Brain microvascular endothelial cell (primary cell): ENCODE measurements at places on chromosomes 12 and 14.

- no peak for DNase-seq
Measured at GRCh38 chr12:106757623-106758348, 16.7 kb upstream of the RIC8B start.

DNA sequence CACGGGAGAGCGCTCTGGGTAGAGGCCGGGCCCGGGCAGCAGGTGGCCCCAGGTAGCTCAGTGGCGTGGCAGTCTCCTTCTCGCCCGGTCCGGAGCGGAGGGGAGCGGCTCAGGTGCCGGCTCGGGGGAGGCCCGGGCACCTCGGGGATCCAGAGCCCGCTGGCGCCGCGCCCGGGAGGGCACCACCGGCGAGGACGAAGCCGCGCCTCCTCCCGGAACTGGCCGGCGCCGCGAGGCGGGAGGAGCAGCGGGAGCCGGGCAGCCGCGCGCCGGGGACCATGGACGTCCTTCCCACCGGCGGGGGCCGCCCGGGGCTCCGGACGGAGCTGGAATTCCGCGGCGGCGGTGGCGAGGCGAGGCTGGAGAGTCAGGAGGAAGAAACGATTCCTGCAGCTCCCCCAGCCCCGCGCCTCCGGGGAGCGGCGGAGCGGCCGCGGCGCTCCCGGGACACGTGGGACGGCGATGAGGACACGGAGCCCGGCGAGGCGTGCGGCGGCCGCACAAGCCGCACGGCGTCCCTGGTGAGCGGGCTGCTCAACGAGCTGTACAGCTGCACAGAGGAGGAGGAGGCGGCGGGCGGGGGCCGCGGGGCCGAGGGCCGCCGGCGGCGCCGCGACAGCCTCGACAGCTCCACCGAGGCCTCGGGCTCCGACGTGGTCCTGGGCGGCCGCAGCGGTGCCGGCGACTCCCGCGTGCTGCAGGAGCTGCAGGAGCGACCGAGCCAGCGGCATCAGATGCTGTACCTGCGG is 21.5 kb upstream of the GNS start:
- DNase-seq = no peak

- no peak for DNase-seq
Measured at GRCh38 chr12:118448341-118448740, 72.0 kb downstream of the SUDS3 start.

DNA sequence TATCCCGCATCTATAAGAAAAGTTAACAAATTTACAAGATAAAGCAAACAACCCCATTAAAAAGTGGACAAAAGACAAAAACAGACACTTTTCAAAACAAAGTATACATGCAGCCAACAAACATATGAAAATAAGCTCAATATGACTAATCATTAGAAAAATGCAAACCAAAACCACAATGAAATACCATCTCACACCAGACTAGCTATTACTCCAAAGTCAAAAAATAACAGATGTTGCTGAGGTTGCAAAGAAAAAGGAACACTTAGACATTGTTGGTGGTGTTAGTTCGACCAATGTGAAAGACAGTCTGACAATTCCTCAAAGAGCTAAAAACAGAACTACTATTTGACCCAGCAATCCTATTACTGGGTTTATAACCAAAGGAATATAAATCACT is 968.6 kb upstream of the USP15 start:
- peak; percentile 1 for DNase-seq

DNA sequence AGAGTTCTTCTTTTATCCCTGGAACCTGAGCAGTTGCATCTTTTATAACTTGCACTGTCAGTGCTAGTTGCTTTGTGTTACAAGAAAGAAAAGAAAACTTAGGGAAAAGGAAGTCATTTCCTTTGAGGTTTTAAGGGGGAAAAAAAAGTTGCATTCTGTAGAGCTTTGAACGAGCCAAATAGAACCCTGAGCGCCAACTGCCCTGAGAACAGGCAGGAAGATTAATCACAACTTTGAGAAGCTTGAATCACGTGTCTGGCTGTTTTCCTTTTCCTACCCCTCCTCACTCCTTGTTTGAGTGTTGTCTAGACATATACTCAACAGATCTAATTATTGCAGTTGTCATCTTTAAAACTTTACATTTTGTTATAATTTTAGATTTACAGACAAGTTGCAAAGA is 12.5 kb downstream of the PCNX1 start:
- DNase-seq = peak; percentile 48

GRCh38 chr14:51576879-51577278 is 74.8 kb upstream of the FRMD6 start:
- peak; percentile 60 for DNase-seq

DNA sequence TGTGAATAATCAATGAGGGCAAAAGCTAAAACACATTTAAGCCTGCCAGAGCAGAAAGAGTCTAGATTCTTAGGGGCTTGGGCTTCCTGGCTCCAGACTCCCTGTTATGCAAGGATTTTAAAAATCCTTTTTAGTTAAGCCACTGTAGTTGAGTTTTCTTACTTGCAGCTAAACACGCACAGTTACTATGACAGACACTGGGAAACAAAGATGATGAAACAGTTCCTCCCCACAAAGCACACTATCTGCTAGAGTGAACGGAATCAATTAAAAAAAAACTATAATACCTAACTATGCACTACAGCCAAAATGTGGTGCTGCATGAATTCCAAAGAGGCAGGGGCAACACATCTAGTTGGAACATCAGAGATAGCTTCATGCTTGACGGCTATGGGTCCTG is 28.2 kb downstream of the RPS6KA5 start:
- no peak for DNase-seq

- no peak for DNase-seq
Measured at GRCh38 chr14:31867570-31867969, 209.5 kb upstream of the ARHGAP5 start.

- no peak for DNase-seq
Measured at GRCh38 chr12:22048351-22049041, 2.5 kb downstream of the CMAS start.

DNA sequence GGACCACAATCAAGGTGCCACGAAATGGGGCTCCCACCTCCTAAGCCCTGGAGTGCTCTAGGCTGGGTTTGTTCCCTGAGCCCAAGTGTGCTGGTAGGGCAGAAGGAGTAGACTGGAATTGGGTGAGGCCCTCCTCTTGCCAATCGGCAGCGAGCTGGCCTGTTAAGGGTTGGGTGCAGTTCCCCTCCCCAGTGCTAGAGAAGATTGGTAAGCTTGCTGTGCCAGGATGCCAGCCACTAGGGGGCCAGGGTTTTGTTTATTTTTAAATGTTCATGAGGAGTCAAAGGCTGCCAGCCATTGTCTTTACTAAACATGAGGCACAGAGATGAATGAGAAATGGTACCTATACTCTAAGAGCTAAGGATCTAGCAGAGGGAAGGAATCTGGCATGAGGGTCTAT is 79.7 kb downstream of the SPTB start:
- DNase-seq = peak; percentile 42

- DNase-seq = no peak
Measured at GRCh38 chr14:104870368-104871144, 5.5 kb downstream of the CEP170B start.

DNA sequence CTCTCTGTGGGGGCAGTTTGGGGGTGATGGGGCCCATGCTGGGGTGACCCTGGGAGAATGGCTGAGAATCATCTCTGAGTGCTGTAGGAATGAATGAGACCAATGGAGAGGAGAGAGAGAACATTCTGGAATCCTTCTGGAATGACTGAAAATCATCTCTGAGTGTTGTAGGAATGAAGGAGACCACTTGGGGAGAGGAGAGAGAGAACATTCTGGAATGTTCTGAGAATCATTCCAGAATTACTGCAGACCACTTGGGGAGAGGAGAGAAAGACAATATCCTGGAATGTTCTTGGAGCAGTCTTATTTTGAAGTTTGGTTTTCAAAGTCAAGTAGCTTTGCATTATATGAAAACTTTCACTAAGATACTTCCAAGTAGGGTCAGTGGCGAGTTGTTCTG is 64.3 kb downstream of the ZNF664 start:
- DNase-seq = no peak

GRCh38 chr14:76277586-76278130 is 98.3 kb upstream of the ESRRB start:
- DNase-seq = no peak

GRCh38 chr12:41585784-41586183 is 397.7 kb downstream of the PDZRN4 start:
- DNase-seq = no peak

DNA sequence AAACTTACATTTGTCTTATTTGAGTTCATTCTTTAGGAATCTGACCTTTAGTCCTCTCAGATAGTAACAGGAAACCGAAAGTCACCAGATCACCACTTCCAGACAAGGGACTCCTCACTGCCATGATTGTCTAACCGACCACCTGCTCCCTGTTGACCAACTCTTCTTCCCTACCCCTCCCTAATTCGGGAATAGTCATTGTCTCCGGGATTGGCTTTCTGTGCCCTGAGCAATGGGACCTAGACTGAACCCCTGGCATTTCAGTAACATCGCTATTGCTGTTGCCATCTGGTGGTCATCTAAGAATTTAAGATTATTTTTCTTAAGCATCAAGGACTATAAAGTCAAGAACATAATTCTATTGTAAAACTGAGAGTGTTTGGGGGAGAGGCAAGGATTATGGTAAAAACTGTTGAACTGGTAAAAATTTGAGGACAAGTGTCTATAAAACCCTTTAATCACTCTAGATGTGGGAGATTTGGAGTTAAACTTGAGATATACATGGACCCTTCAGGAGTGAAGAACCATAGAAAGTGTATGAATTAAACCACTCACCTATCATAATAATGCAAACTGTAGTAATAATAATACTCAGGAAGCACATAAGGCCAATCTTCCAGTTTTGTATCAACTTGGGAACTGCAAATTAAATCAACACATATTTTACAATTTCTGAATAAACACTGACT is 6.3 kb downstream of the CLEC2A start:
- peak; percentile 11 for DNase-seq

DNA sequence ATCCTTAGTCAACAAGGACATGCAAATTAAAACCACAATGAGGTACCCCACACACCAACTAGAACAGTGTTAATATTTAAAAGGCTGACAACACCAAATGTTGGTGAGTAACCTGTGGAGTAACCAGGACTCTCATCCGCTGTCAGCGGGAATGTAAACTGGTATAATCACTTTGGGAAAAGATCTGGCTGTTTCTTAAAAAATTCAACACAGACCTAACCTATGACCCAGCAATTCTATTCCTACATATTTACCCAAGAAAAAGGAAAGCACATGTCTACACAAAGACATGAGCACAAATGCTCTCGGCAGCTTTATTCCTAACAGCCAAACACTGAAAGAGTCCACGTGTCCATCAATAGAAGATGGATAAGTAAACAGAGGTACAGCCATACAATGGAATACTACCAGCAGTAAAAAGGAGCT is 26.6 kb downstream of the NRDE2 start:
- DNase-seq = no peak

DNA sequence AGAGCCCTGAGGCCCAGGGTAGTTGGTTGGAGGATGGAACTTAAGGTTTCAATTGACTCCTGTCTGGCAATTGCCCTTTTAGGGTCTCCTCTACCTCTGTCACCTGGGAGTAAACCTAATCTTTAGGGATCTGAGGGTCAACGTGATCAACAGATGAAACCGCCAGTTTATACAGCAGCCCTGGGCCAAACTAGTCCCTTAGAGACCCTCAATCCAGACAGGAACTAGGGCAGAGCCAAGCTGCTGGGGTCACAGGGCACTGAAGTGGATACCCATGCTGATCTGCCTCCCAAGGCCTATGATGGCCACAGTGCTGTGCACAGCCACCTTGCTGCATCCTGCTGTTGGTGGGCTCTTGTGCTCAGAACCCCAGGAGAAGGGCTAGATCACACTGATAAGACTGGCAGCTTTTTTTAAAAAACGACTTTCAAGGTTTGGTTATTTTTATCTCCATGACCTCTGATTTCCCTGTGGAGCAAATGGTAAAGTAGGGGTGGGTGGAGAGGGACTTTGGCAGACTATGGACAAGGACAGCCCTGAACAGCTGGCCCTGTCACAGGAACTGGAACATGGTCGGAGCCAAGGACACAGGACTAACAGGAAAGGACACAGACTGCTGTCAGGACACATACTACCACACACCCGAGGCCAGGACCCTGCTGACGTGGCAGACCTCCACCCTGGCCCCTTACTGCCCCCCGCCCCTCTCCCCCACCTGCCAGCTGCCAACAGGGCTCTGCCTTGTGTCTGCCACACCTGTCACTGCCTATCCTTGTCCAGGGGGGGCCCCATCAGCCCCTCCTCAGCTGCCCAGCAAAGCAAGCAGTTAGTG is 474 bp downstream of the FITM1 start:
- no peak for DNase-seq

GRCh38 chr12:5114436-5114835 is 70.8 kb downstream of the KCNA5 start:
- DNase-seq = no peak

GRCh38 chr14:65631040-65631439 is 218.5 kb downstream of the FUT8 start:
- no peak for DNase-seq

DNA sequence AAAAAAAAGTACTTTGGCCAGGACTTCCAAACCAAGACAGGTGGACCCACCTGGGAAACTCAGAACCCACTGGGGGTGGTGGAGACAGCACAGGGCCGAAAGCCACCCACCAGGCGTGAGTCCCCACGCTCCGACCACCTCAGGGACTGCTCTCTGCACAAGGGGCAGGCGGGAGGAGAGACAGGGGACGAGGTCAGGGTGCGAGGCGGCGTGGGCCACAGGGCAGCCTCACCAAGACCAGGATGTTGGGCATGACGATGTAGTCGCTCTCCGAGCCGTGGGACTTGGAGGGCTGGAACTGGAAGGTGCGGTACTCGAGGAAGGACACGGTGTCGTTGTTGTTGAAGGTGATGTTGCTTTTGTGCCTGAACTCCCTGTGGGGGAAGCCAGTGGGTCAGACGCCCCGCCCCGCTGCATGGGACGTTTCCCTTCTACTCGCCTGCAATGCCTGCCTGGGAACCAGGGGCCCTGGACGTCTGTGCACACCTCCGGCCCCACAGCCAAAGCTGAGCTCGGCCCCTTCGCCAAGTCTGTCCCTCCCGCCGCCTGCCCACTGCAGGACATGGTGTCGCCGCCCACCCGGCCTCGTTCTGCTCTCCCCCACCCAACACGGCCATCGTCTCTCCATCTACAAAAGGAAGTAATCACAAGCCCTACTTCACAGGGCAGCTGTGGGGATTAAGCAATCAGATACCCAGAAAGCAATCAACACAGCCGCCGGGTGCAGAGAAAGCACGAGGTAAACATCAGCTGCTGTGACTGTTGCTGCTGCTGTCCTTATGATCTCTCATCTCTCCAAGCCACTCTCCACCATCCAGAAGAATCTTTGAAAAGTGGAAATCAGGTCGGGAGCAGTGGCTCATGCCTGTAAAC is 48.7 kb downstream of the SCARB1 start:
- DNase-seq = no peak

GRCh38 chr14:79284621-79285020 is 926.7 kb downstream of the DIO2 start:
- DNase-seq = no peak

GRCh38 chr14:99286761-99287160 is 14.8 kb upstream of the BCL11B start:
- no peak for DNase-seq

GRCh38 chr14:99479160-99479905 is 1.3 kb downstream of the SETD3 start:
- DNase-seq = no peak

- no peak for DNase-seq
Measured at GRCh38 chr12:122884860-122885259, 11.1 kb downstream of the VPS37B start.

GRCh38 chr12:810116-810515 is 57.7 kb downstream of the WNK1 start:
- DNase-seq = no peak

- no peak for DNase-seq
Measured at GRCh38 chr12:24025153-24025798, 75.8 kb upstream of the SOX5 start.

- no peak for DNase-seq
Measured at GRCh38 chr12:8886502-8887284, 27.6 kb upstream of the PHC1 start.
